NCI-H187 treated with DMSO at 0.1 percent for 48 hours (cell line): ENCODE measurements at places on chromosomes 6 and 20.

GRCh38 chr20:32205110-32205842 lies 2.3 kb downstream of the PLAGL2 start:
- DNase-seq = no peak

DNA sequence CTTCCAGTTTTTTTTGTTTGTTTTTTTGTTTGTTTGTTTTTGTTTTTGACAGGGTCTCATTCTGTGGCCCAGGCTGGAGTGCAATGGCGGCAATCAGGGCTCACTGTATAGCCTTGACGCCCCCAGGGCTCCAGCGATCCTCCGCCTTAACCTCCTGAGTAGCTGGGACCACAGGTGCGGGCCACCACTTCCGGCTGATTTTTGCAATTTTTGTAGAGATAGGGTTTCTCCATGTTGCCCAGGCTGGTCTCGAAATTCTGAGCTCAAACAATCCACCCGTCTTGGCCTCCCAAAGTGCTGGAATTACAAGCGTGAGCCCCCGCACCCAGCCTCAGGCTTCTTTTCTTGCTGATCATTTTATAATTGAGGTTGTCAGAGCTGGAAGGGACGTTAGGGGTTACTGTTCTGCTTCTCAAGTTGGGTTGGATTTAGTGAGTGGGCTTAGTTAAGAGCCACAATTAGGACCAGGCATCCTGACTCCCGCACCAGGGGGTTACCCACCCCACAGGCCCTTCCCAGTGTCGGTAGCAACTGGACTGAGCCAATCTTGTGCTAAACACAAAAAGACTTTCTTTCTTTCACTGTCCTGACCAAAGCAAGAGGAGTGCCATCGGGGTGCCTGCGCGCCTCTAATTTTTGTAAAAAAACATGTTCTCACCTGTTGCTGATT lies 13.1 kb upstream of the ZSCAN9 start:
- no peak for DNase-seq

DNA sequence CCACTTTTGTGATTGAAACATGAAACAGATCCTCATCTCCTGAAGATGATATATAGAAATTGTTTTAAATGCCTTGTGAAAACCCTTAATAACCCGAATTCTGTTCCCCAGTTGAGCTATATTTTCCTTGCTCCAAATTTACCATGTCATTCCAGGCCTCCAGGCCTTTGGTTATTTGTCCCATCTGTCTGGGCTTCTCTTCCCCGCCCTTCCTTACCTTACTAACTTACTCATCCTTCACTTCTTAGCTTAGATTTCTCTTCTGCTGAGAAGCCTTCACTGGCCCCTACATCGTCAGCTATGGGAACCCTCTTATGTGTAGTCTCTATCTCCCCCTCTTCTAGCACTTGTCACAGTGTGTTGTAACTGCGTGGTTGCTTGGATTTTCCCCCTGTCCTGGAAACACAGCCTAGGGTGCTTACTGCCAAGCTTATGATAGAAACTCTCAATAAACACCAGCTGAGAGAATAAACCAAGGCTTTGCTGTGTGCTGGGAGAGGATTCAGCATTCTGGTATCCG lies 68.6 kb downstream of the SGK1 start:
- DNase-seq = no peak

DNA sequence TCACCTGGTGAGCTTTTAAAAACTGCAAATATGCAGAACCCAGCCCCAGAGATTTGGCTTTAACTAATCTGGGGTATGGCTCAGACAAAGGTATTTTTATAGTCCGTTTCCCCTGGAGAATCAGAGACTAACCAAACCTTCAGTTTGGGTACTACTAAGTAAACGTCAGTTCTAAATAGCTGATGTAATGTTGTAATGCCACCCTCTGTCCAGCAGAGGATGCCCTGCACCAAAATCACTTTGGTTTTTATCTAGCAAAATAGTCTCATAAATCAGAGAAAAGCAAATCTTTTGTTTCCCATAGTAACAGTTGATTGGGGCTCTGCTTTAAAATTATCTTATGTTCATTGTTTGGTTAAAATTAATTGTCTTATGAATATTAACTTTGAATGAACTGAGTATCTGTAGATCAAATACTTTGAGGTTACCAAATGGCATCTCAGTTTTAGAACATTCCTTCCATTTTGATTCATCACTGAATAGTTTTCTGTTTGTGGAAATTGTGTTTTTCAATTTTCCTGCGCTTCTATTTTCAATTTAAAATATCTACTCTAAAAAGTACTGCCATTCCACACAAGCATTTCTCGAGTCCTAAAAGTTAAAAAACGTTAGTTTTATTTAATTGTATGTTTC lies 278.3 kb upstream of the PLCB4 start:
- peak; percentile 19 for DNase-seq

DNA sequence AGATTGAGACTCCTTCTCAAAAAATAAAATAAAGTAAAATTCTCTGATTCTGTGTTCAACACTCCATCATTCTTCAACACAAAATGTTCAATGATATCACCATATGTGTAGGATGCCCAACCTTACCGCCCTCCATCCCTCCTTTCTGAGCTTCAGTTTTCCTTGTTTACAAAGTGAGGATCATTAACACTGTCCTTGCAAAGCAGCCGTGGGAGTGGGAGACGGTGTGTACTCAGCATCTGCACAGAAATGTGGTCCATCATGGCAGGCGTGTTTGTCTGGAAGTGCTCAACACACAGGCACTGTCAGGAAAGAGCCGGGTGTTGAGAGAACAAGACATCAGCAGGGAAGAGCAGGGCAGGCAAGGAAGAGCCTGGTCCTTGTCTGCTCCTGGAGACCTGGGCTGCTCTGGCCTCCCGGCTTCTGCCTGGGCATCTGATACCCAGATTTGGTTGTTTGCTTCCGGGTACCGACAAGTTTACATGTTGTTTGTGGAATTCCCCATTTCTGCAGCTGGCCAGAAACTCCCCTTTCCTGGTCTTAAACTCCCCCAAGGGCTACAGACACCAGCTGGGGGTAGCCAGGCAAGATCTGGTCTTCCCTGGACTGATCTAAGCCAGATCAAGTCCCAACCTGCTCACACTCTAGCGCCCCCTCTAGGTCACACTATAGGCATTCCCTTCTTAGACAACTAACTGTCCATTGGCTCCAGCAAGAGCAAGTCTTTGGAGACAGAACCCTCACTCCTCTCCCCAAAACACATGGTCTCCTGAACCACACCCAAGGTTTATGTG lies 26.7 kb upstream of the TTPAL start:
- DNase-seq = no peak

DNA sequence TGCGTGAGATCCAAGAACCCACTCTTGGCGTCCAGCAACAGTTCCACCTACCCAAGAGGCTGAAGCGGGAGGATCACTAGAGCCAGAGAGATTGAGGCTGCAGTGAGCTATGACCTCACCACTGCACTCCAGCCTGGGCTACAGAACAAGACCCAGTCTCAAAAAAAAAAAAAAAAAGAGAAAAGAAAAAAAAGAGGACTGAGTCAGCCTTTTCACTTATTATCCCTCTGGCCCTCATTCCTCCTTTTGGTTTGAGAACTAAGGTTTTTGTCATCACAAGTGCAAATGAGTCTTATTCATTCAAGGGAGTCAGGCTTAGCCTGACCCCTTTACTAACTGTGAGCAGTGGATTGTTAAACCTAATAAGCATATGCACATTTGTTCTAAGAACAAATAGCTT lies 37.9 kb upstream of the JARID2 start:
- DNase-seq = no peak

GRCh38 chr20:2820084-2820895 lies 4.1 kb downstream of the TMEM239 start:
- no peak for DNase-seq

GRCh38 chr6:162379757-162380409 lies 347.7 kb downstream of the PRKN start:
- DNase-seq = no peak

GRCh38 chr6:71478834-71479541 lies 190.4 kb downstream of the OGFRL1 start:
- no peak for DNase-seq

DNA sequence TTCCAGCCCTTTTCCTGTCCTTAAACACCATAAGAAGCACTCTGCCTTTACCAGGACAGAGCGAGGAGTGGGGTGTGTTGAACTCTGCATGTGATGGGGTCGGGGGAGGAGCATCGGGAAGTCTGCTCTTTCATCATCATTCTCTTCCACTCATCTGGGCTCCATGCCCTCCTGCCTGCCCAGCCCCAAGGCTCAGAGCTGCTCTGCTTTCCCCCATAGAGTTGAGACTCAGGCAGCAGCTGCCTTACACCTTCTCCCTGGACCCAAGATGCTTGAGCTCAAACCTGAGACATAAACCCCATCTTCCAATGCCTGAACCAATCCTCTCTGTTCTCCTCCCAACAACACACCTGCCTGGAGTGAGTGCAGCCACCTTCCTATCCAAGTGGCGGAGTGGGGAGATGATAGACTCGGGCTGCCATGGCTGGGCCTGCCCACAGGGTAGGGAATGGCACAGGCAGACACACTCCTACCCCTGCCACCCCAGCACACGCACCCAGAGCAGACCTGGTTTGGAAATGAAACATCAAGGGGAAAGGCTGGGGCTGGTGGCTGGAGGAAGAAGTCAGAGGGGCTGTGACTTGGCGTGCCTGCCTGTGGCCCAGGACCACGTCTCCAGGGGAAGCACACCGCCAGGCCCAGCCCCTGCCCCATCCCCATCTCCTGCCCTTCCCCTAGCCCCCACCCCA lies 28.4 kb downstream of the TFEB start:
- no peak for DNase-seq

- DNase-seq = no peak
Observed at GRCh38 chr20:15511551-15511950, 1061.7 kb downstream of the KIF16B start.
